ENCODE measurements at places on chromosomes 3 and 15.

DNA sequence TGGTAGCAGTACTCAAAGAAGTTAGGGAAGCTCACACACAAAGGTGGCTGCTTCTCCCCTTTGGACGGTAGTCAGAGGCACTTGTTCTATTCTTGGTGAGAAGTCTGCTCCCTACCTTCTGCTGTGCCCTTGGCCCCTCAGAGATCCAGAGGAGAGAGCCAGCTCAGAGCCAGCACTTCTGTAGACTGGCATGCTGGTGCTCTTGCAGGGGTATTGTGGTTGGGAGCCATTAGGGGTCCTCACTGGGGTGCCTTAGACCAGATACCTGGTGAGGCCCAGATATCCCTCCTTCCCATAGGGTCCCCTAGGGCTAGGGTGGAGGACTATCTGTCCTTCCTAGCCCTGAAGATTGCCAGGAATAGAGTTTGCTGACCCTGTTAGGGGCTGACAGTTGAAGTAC, 140.6 kb downstream of the EEFSEC start:
- no peak for DNase-seq

DNA sequence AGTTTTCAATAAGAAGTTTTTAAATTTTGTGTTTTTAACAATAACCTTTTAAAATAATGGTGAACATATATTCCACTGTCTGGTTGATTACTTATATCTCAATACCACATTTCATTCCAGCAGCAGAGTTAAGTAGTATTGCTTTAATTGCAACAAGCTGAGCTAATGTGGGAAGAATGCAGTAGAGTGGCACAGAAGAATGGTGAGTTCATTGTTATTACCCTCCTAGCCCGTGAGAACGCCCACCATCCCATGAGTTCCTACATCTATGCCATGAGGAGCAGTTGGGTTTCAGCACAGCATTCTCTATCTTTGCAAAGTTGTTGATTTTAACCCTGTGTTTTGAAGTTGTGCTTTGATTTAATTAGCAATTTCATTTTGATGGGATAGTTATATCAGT, 17.8 kb upstream of the NR2E3 start:
- no peak for DNase-seq

DNA sequence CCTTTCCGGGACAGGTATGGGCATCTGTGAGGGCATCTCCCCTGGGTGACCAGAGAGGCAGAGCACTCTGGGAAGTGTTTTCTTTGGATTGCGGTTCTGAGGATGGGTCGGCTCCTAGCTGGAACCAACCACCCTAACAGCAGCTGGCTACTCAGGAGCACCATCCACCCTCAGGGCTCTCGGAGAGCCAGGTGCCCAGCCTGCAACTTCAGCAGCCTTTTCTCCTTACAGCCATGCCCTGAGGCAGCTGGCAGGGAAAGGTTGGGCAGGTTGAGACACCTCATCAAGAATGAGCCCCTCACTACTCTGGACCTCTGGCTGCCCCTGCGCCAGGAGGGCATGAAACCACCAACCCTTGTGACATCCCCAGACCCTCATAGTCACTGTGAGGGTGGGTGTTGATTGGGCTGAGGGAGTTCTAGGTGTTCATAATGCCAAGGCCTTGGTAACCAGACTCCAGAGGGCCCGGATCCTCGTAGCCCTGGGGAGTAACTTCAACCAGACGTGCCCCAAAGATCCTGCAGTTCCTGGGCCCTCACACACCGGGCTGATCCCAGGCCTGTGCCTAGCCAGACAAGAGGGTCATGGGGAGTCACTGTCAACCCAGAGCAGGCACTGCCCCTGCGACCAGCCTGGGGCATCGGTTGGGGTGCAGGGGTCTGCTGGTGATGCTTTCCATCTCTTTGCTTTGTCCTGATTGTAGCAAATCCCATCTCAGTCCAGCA, 114.4 kb upstream of the ABHD17C start:
- no peak for DNase-seq

- no peak for DNase-seq
Observed at GRCh38 chr15:43702174-43702573, 8.5 kb downstream of the CKMT1A start.

GRCh38 chr3:142857056-142857455, 31.8 kb downstream of the PCOLCE2 start:
- DNase-seq: no peak

GRCh38 chr3:108305484-108306172, 9.3 kb downstream of the HHLA2 start:
- no peak for DNase-seq

DNA sequence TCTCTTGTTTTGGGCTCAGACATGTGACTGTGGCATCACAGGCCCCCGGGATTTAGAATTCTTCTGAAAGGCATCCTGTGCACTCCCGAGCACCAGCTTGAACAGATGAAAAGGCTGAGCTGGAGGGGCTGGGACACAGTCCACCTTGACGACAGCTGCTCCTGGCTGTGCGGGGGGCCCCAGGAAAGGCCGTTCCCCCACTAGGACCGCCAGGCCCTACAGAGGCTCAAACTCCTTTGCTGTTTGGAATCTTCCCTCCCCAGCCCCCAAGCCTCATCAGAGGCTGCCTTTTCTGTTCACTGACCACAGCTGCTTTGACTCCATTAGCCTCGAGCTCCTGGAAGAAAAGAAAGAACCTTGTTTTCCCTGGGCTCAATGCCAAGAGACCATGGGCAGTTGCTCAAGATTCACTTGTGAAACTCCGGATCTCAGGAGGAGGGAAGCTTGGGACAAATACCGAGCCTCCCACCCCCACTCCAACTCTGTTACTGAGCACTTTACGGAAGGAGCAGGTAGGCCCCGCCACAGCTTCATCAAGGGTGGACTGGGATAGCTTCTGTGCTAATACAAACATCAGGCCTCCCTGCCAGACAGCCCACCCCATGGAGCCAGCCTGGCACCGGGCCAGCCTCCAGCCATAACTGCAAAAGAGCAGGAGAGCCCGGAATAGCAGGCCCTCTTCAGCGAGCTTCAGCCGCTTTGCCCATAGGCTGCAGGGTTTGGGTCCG, 15.7 kb downstream of the CIDEC start:
- no peak for DNase-seq
